ENCODE measurements at places on chromosomes 2 and 18.

DNA sequence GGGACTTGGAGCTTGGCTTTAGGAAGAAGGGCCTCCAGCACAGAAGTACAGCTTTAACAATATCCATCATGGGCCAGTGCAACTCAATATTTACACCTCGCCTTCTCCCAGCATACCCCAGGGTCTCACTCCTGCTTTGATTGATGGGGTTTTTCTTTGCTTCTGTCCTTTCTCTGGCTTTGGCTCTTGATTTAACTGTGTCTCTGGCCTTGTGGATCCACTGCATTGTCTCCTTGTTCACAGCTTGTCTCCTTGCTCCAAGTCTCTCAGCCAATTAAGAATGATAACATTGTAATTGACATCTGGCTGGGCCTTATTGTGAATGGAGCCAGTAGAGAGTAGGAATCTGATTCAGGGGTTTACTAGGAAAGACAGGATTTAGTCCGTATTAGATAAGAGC is 1019.5 kb downstream of the TMEM182 start:
- DNase-seq = no peak

GRCh38 chr18:52426041-52426440 is 86.0 kb downstream of the DCC start:
- DNase-seq = no peak

GRCh38 chr2:69789175-69789721 is 40.2 kb upstream of the GMCL1 start:
- DNase-seq = no peak

DNA sequence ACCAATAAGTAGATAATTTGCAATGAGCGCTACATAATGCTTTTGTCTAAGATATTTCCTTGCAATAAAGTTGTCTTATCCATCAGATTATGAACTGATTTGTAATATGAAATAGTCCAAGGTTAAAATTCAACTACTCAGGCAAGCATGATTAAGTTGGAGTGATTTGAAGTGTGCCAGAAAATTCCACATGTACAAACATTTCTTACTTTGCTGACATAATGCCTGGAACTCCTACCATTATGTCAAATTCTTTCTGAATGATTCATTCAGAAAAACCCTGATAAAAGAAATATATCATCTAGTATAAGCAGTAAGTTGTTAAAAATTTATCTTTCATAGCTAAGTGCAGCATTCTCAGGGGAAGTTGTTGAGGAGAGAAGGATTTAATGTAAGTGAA is 87.3 kb downstream of the CBLN2 start:
- DNase-seq = no peak

- DNase-seq = no peak
Observed at GRCh38 chr2:39519886-39520285, 82.8 kb upstream of the MAP4K3 start.

DNA sequence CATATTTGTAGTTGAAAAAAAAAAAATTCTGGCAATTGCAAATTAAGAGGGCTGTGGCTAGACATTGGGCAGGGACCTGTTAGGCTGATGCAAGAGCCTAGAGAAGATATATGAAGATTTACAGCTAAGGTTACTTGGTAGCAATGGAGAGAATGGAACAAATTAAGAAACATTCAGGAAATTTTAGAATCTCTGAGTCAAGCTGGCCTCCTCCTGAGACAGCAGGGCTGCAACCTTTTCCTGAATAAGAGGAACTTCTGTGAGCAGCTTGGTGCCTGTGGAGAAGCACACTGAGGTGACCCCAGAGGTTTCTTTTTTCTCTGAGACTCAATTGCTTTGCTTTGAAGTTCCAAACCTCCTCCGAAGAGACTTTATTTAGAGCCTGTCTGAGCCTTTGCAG is 118.6 kb upstream of the LRATD1 start:
- DNase-seq = no peak

Measured in lung microvascular endothelial cell (primary cell).